ENCODE measurements at places on chromosomes 6 and 20.

GRCh38 chr6:43604174-43604573 lies 24.9 kb downstream of the GTPBP2 start:
- DNase-seq, result no peak

DNA sequence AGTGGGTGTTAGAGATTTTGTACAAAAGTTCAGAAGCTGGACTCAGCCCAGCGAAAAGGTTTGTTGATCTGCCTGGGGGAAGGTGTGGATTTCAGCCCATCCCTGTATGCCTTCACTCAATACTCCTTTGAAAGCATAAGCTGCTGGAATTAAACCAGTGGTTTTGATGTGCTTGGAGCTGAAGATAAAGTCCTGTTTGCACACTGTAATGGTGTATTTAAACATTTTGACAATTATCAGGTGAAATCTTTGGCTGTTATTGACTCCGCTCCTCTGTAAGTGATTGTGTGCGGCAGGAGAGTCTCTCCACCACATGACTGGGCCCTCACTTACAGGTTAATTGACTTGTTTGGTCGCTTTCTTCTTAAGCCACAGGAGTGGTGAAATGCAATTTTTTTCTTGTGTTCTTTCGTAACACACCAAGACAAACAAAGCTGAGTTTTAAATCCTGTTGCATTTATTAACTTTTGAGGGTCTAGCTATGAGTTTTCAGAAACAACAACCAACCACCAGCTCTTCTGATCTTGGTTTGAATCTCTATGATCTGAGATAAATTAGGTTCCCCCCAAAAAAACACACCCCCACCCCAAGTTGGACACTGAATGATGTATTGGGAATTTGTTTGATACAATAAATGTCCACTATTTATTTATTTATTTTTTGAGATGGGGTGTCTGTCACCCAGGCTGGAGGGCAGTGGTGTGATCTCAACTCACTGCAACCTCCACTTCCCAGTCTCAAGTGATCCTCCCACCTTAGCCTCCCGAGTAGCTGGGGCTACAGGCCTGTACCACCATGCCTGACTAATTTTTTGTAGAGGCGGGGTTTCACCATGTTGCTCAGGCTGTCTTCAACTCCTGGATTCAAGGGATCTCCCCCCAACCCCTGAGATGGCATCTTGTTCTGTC lies 46.3 kb upstream of the NCOA3 start:
- no peak for DNase-seq

- no peak for DNase-seq
Measured at GRCh38 chr20:4767084-4767483, 45.4 kb downstream of the PRND start.

GRCh38 chr20:50866036-50866685 lies 65.1 kb downstream of the ADNP start:
- DNase-seq, result no peak

DNA sequence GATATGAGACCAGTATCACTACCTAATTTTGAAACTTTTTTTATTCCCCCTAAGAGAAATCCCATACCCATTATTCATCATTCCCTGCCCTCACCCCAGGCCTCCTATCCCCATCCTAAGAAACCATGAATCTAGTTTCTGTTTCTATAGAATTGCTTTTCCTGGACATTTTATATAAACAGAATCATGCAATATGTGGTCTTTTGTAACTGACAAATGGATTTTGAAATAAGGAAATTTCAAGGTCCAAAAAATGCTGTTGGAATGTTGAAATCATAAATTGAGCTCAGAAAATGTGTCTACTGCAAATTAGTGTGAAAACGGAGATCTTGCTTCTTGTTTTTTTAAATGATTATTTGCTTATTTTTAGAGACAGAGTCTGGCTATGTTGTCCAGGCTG lies 25.1 kb downstream of the RNF217 start:
- no peak for DNase-seq

GRCh38 chr6:31125586-31126363 lies 5.5 kb upstream of the CDSN start:
- DNase-seq, result no peak

DNA sequence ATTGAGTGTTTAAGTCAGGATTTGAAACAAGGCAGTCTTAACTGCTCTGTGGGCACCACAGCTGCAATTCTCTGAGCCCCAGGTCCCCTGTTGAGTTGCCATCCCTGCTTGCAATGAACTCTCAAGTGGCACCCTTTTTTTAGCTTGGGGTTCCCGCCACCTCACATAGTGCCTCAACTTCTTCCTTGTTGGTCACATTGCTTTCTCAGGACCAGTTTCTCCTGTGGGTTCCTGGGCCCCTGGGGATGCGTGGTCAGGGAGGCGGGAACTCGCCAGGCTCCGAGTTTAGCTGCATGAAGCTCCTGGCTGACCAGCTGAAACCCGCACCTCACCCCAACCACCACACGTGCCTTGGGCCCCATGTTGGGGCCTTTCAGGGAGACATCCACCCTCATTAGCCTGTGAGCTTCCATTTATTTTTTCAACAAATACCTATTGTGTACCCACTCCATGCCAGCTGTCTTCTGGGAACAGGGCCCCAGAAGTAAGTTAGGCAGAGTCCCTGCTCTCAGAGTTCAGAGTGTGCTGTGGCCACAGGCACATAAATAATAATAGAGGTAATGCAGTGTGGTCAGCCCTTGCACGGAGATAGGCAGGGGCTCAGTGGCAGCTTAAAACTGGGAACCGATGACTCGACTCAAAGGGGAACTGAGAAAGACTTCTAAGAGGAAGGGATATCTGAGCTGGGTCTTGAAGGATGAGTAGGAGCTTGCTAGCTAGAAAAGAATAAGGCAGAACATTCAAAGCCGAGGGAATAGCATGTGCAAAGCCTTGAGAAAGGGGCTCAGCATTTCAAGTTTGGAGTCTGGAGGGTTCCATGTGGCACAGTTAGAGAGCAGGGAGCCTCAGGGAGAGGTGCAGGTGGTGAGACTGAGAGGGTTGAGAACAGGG lies 33.9 kb upstream of the FAM83D start:
- no peak for DNase-seq

- DNase-seq, result peak; percentile 50
Measured at GRCh38 chr20:63740070-63740626, 572 bp downstream of the SLC2A4RG start.

- no peak for DNase-seq
Measured at GRCh38 chr6:32045811-32046449, 7.7 kb downstream of the CYP21A2 start.

GRCh38 chr6:20688710-20689500 lies 154.6 kb downstream of the CDKAL1 start:
- DNase-seq, result no peak

- no peak for DNase-seq
Measured at GRCh38 chr20:3134151-3134550, 25.5 kb downstream of the FASTKD5 start.

GRCh38 chr20:16760431-16761304 lies 12.5 kb downstream of the OTOR start:
- no peak for DNase-seq

DNA sequence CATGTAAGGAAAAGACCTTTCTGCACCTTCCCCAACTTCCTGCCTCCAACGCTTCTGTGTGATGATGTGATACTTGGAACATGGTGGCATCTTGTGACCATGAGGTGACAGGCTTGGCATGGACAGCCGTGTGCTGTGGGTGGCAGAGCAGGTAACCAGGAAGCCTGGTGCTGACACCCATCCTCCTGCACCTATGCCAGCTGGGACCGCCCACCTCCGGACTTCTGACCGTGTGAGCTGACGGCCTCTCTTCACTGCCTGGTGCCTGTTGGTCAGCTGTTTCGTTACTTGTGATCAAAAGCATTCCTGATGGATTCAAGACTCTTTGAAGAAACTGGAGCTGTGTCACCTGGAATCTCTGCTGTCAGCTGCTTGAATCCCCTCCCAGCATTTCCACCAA lies 70.3 kb downstream of the TMEM242 start:
- DNase-seq, result no peak

DNA sequence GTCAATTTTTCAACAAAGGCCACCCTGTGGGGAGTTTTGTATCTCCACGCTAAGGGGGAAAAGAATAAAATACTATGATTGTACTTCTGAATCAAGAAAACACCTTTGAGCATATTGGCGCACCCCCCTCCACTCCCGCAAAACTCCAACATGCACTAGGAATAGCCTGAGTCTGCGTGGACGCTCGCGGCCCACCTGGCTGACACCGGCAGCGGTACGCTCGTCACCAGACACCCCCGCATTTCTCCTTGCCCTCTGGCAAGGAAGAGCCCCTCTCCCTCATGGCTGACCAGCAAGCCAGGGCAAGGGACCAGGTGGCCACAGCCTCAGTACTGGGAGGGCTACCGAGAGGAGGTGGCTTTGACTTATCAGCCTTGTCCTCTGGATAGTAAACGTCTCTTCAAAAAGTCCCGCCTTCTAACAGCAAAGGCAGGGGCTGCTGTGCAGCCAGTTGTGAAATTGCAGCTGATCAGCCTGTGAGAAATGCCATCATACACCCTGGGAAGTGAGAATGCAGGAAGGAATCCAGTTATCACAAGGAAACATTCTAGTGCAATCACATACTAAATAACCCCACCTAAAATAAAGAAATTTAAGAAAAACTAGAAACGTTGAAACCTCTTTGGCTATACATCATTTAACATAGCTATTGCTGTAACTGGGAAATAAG lies 84.2 kb downstream of the HUS1B start:
- DNase-seq, result no peak

- DNase-seq, result peak; percentile 92
Measured at GRCh38 chr6:42978839-42979522, at the start of gene PEX6. Gene PEX6, minus strand, starts transcription at chr6:42979181. Its CDS starts 31 bp downstream, at chr6:42979150.

GRCh38 chr20:53408691-53409446 lies 184.8 kb downstream of the ZNF217 start:
- no peak for DNase-seq

GRCh38 chr6:35967076-35967774 lies 46.3 kb upstream of the SRPK1 start:
- DNase-seq, result no peak

DNA sequence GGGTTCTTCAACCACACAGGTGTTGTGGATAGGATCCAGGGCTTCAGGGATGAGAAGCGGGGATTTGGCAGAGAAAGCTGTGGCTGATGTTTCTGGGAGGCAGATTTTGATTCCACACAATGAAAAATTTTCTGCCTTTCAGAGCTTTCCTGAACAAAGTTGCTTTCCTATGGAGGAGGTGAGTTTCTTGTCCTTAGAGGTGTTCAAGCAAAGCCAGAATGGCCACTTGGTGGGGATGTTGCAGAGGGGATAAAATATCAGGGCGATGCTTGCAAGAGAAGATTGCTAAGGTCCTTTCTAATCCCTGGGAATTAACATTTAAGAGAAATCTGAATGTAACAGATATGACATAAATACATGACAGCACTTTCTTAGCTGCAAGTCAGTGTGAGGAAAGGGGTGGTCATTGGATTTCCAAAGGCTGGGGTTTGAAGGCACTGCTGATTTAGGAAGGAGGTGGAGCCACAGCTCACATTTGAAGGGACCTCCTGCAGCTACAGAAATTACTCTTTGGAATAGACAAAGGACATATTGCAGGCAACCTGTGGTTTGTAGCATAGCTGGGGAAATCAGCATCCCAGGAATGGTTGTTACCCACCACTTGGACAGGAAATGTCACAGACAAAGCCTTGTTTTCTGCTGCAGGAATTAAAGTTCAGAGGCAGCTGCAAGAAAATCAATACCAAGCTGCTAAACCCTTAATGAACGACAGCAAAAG lies 271.1 kb upstream of the CHD6 start:
- no peak for DNase-seq

DNA sequence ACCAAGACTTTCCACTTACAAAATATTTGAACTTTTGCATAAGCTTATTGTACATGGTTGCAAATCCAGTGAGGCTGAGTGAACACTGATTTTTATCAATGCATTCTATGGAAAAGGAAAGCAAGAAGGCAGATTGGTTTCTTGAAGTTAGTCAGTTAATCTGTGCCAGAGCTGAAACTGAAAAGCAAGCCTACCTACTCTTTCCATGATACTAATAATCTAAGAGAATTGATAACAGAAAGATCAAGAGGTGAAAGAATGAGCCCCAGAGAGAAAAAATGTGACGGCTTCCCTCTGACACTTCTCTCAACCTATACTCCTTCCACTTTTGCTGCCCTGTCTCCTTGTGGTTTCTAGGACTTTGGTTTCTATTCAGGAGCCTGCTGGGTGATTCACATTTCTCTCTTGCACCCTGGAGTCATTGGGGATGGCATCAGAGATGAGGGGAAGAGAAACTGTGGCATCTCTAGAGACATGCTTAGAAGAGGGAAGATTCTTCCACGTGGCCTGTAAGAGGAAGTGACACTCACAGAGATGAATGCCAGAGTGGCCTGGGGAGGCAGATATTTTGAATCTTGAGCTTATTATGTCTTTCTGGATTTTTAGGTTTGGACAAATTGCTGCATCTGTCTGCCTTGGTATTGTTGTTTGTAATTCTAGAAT lies 158.6 kb upstream of the RIMS1 start:
- no peak for DNase-seq

DNA sequence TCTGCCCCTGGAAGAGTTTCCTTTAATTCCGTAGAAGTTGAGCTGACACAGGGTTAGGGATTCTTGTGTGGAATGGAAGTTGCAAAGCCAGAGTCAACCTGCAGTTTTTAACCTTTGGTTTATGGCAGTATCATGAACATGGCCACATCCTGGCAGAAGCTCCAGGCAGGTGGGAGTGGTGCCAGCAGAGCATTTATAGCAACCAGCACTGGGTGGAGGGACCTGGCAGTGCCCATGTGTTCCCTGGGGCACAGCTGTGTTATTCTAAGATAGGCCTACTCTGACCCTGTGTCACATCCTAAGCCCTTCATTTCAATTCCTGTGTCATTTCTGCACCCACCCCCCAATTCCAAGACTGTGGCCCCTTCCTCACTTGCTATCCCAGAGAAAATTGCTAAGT lies 26.1 kb upstream of the ZNF831 start:
- DNase-seq, result no peak

DNA sequence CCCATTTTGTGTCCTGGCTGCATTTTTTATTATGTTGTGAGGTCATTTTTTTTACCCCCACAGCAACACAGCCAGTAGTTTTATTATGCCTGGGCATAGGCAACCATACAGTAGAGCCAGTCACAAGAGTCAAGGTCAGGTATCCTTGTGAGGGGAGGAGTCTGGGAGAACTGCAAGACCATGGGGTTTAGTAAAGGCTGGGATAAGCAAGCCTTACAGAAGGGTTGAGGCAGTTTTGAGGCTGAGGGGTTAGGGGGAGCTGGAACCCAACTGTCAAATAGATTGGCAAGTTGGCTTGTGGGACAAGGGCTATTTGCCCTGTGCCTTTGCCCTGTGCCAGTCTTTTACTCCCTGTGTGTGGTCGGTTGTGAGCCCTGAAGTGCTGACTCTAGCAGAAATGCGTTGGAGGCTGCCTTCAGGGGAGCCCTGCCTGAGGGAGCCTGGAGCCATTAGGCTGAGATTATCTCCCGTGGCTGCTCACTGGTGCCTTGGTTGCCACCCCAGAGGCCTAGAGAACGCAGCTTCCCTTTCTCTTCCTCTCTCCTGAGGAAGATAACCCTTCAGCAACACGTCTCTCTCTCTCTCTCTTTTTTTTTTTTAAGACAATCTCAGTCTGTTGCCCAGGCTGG lies 31.1 kb downstream of the RALY start:
- DNase-seq, result no peak

DNA sequence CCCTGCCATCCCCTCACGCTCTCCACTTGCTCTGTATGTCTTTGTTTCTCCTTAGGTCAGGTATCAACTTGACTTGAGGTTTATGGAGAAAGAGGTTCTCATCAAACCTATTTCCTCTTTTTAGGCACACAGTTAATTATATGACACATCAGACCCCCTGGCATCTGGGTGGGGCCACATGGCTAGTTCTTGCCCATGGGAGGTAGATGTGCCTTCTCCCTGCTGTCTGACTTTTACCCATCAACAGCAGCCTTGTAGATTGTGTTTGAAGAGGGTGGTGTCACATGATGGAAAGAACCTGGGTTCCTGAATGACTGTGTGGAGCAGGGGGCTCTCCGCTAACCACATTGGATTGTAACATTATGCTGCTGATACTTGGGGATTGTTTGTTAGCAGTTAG lies 7.2 kb upstream of the UQCC2 start:
- no peak for DNase-seq
